ENCODE measurements at places on chromosomes 7 and 10.

DNA sequence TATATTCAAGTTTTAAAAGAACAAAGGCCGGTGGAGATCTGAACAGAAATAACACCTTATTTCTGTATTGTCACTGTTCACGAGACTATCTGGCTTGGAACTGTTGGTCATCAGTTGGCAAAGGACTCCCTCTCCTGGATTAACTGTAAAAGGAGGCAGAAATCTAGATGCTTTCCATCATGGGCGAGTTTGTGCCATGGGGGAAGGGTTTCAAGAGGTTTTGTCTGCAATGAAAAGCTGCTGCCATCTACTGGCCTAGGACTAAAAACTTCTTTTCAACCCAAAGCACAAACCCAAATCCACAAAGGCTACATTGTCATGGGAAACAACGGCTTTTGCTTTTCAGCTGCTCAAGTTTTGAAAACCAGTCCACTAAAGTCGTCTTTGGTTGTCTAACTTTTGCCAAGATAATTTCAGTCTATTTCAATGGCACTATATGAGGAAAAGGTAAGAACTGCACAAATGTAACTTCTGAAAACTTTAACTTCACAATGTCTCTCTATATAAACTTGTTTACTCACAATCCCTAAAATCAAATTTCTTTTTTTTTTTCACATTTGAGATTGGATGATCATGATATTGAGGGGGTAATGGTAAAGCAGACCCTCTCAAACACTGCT lies 196.8 kb downstream of the SKAP2 start:
- peak; percentile 86 for DNase-seq

GRCh38 chr7:17370901-17371585 lies 72.6 kb downstream of the AHR start:
- DNase-seq = no peak

DNA sequence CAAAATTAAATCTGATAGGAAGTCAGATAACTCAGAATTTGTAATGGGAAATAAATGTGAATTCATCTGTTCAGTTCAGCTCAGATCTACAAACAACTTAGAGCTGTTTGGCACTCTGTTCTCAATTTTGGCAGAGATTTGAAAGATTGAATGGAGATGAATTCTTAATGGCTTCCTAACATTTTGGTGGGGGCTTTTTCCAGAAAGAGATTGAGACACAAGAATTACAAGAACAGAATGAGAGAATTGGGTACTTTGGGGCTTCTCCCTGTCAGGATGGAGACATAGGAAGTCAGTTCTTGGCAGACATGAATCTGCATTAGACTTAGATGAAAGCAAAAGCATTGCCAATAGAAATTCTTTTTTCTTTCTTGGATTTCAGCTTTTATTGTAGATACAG lies 39.0 kb upstream of the PTPRZ1 start:
- DNase-seq = no peak

DNA sequence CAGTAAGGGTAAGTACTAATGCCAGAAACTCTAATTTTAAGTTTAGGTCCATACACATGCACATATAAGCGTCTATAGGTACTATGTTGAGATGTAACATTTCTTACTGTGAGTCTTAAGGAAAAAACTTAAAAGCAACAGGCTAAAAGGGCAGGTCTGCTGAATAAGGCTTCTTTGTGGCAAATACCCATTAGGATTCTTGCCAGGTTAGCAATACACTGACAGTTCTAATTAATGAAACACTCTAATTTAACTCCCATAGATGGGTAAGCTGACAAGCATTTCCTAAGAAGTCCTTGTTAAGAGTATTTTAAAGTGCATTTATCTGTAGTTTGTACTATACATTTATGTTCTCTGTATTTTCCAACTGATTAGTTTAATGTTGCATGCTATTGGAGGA lies 14.0 kb downstream of the SCRN1 start:
- DNase-seq = no peak

GRCh38 chr7:128827248-128827958 lies 2.8 kb upstream of the FLNC start:
- no peak for DNase-seq
